AG08396 (cell line): ENCODE measurements at places on chromosomes 2 and 18.

DNA sequence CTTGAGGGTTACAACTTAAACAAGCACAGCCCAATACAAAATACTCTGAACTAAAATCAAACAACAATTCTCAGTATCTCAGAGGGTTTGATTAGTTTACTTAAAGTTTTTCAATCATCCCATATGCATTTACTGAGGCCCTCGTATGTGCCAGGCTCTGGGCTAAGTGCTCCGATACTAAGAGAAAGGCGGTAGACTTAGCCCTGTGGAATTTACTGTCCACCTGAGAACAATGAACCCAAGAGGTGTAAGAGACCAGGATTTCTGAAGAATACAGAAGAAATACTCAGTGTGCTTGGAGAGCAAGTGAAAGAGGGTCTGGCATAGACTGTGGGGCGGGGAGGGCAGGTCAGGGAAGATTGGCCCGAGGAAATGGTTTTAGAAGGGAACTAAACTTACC lies 25.1 kb upstream of the SCYGR1 start:
- DNase-seq, result no peak

GRCh38 chr2:24477229-24477628 lies 13.8 kb upstream of the NCOA1 start:
- DNase-seq, result no peak

DNA sequence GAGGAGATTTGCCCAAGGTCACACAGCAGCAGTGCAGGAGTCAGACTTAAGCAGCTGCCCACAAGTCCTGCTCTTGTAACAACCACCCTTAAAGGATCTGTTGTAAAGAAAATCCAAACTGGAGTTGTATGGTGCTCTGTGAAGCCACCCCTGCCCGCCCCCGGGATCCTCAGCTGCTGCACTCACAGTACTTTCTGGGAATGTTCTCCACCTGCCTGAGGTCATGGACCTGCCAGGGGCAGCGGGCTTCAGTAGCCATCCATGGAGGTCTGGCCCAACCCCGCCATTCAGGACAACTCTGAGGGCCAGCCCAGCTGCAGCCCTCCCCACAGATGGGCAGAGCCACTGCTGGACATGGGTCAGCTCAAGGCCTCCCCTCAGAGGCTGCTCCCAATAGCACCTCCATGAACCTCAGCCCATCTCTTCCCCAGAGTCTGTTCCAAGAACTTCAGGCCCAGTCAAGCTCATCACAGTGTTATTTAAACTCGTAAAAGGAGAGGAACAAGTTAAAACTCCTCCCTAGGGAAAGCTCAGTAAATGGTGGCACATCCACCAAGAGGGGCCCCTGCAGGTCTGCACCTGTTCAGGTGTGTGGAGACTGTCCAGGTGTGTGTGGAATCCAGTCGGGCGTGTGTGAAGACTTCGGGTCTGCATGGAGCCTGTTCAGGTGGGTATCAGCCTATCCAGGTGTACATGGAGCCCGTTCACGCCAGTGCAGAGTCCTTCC lies 39.4 kb upstream of the GPC1 start:
- no peak for DNase-seq

GRCh38 chr2:195687320-195688086 lies 30.5 kb downstream of the SLC39A10 start:
- no peak for DNase-seq

GRCh38 chr2:49840428-49840975 lies 686.2 kb upstream of the FSHR start:
- DNase-seq, result no peak

DNA sequence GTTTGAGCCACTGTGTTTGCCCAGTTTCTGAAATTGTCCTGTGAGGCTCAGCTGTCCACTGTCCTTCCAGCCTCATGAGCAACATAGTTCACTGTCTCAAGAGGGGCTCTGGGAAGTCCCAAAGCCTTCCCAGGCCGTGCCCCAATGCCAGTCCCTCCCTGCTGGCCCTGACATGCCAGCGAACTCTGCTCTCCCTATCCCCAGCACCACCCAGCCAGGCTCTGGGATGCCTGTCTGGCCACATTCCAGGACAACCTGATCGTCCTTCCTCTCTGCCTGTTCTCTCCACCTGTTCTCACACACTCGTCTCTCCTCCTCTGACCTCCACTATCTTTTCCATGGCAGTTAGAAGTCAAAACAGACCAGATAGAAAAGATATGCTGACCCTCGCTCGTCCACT lies 278.0 kb upstream of the ID2 start:
- no peak for DNase-seq

DNA sequence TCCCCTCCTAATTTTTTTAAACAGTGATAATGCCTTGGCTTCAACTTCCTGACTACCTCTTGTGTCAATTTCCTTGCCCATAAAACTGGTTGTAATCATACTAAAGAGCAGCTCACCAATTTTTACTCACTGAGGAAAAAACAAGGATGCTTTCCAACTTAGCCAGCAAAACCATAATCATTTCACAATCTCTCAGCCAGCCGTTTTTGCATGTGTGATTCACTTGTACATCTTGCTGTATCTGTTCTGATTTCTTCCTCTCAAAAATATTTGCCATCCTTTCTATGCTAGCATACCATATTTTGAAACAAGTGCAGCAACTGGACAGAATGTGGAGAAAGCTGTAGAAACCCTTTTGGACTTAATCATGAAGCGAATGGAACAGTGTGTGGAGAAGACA lies 60.7 kb downstream of the RAB27B start:
- DNase-seq, result peak; percentile 18

- DNase-seq, result no peak
Measured at GRCh38 chr2:216619411-216620393, 13.5 kb upstream of the IGFBP2 start.
